T1000 (cell line): ENCODE measurements at places on chromosomes 11 and 22.

DNA sequence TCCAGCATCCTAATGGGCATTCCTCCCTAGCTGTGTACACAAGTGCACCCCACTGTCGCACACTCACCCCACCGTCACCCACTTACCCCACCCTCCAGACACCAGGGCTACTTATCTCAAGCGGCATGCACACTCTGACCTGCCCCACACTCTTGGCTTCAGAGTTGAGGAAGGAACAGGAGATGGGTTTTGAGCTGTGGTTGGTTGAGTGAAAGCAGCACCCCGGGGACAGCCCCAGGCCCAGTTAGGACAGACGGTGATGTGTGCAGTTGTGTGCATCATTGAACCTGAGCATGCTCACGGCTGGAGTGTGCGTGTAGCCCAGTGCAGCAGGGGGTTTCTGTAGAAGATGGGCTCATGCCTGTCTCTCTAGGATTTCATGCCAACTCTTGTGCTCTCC, 32.5 kb downstream of the AHNAK start:
- no peak for DNase-seq

DNA sequence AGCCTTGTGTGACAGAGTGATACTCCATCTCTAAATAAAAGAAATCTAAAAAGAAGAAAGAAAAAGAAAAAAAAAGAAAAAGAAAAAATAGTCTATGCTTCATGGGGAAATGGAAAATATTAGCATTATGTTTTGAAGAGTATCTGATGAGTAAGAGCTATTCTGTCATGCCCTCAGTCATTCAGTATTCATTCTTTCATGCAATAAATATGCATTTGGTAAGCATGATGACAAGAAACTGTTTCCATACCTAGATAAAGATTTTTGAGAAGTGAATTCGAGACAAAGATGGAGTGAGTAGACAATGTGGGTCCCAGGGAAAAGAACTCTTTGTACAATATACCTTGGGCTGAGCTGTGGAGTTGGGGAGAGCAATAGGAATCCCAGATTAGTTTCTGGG, 6.2 kb upstream of the IFTAP start:
- DNase-seq: no peak

- no peak for DNase-seq
Measured at GRCh38 chr11:35622070-35622469, 3.8 kb downstream of the FJX1 start.

GRCh38 chr11:128897826-128898225, 6.7 kb downstream of the KCNJ5 start:
- DNase-seq: no peak

DNA sequence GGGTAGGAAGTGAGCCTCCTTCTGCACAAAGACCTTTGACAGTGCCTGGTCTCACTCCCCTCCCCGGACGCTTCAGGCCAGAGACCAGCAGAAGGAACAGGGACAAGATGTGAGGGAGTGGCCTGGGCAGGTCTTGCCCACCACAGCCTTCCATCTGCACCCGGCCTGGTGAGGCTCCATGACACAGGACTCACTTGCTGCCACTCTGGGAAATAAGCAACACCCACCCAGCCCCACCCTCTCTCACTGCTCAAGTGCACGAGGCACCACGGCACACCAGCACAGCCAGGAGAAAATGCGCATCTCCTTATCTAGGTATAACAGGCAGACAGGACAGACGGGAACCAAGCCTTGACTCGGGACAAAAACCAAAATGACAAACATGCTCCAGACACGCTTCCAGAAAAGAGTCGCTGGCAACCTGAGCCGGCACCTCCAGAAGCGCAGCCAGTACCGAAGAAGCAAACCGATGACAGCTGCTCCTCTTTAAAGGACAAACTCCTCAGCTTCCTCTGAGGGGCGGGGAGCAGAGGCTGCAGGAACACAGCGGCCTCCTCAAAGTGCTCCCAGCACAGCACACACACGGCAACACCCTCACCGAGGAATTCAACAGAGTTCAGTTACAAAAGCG, 41.7 kb downstream of the BRD1 start:
- DNase-seq: no peak

- DNase-seq: no peak
Measured at GRCh38 chr22:49942565-49943404, 17.8 kb upstream of the PIM3 start.

DNA sequence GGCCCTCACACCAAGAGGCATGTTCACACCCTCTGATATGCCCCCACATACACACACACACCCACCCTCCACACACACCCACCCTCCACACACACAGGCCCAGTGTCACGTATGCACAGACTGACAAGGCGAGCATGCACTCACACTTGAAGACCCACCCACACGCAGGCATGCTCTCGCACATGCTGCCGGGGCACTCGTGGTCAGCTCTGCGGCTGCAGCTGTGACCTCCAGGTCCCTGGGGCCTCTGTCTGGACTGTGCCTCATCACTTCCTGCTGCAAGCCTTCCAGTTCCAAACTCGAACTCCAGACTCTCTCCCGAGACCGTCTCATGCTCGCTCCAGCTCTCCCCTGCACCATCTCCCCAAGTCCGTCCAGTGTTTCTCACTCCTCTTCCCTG, 9.5 kb downstream of the DCHS1 start:
- no peak for DNase-seq

- no peak for DNase-seq
Measured at GRCh38 chr11:71191201-71191600, 61.2 kb downstream of the SHANK2 start.

DNA sequence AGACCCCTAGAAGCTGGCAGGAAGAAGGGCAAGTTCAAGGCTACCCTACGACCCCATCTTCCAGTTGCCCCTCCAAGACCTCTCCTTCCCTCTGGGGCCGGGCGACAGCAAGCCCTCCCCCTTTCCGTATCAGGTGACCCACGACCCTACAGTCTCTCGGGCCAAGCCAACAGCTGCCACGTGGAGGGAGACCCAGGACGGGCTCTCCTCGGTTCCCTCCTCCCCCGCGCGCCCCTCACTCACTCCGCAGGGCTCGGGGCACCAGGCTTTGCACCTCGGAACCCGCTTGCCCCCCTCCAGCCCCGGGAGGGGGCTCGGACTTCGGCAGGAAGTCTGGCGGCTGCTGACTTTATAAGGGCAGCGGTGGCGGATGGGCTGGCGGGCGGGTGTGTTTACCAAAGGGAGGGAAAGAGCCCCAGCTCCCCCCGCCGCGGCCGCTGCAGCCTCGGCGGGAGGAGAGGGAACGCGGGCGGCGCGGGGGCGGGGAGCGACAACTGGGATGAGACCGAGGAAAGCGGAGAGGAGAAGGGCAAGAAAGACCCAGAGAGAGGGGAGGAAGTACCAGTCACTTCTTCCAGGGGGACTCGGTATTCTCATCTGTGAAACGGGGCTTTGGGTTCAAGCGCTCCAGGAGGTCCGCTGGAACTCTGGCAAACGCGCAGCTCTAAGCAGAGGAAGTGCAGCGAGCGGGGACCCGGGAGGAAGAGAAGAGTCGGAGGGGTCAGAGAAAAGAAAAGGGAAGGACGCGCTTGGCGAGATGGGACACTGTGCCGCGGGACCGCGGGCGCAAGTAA, 767 bp downstream of the SLC43A1 start:
- DNase-seq: no peak
